ENCODE measurements at places on chromosomes 16 and 17. TPM values are rescaled to one million over a fixed set of nuclear protein-coding genes. Genes with fewer than 3 reads are reported as not detected.

CCL5 gene
- 1.3 TPM for polyA plus RNA-seq

TBX6 gene
- 2.4 TPM for polyA plus RNA-seq

PPP1R27 gene
- polyA plus RNA-seq = 0.46 TPM

CACNG1 gene
- polyA plus RNA-seq = not detected

KRT20 gene
- 0.24 TPM for polyA plus RNA-seq

KRT17 gene
- 3.4 TPM for polyA plus RNA-seq

UNK gene
- 55.4 TPM for polyA plus RNA-seq

DNA sequence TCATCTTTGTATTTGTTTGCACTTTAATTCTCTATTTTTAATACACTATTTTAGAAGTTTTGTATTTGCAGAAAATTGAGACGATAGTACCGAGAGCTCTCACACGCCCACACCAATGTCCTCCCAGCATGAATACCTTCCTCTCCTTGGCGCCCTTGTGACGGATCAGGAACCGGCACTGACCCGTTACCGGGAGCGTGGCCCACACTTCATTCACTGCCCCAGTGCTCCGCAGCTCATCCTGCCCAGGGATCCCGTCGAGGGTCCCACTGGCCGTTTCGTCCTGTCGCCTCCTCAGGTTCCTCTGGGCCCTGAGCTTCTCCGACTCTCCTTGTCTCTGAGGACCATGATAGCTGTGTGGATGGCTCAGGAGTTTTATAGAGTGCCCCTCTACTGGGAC, 50.6 kb downstream of the KLHDC4 start:
- no peak for DNase-seq

GRCh38 chr17:61545335-61545938, 45.6 kb downstream of the NACA2 start:
- DNase-seq = no peak
